NB4 (cell line): ENCODE measurements at places on chromosomes 5 and 9.

DNA sequence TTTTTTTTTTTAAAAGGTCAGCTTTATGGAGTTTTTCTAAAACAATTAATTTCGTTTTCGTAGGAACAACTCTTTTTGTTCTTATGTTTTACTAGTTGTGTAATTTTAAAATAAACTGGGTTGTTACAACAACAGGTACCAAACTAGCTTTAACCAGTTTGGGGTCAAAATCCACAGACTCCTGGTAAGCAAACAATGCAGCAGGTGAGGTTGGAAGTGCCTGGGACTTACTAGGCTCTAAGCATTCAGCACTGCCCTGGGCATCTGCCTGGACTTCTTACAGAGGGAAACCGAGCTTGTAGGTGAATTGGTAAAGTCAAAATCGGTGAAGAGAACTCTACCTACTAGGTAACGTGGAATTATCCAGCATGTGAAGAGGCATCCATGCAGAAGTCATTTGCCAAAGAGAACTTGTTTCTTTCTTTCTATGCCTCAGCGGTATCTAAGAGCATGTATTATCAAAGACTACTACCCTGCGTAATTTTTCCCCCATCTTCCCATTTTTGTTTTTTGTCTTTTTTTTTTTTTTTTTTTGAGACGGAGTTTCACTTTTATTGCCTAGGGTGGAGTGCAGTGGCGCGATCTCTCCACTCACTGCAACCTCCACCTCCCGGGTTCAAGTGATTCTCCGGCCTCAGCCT is 145.4 kb downstream of the KCTD16 start:
- DNase-seq = no peak

- no peak for DNase-seq
Measured at GRCh38 chr5:54194318-54194717, 116.1 kb downstream of the ARL15 start.

DNA sequence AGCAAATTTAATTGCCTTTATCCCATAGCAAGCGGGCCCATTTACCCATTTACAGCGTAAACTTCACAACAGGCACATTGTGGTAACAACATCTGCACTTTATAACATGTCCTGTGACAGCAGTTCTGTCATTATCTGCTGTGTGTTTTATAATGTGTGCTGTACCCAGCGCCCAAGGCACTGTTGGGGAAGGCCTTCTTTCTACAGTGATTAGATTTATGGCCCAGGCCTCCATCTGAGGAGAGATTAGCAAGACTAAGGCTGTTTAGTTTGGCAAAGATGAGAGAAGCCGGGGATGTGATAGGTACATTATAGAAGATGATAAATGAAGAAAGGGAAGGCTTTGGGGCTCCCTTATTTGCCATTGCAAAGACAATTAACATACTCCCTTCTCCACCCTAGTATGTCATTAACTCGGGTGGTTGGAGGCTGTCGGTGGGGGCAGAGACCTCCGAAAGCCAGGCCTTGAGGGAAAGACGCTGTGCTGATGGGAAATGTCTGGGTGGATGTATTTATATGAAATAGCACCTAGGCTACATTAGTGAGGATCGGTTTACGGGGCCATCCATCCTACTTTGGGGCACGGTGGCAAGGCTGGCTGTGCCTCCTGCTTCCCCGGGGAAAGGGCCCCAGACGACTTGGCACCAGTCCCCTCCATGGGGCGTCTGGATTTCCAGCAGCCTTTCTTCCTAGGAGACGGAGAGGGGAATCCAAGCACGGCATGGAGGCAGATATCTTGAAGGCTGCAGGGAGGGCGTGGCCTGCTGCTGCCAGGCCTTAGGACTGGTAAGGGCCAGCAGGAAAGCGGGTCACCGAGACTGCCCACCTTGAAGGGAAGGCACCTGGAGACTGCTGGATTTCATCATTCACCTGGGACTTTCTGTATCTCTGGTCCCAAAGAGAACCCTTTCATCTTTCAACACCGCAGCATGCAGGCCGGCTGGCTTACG is 64.3 kb upstream of the PTCH1 start:
- no peak for DNase-seq

GRCh38 chr9:105173306-105173705 is 71.1 kb upstream of the SLC44A1 start:
- no peak for DNase-seq

- DNase-seq = no peak
Measured at GRCh38 chr9:12503606-12504122, 189.5 kb upstream of the TYRP1 start.

DNA sequence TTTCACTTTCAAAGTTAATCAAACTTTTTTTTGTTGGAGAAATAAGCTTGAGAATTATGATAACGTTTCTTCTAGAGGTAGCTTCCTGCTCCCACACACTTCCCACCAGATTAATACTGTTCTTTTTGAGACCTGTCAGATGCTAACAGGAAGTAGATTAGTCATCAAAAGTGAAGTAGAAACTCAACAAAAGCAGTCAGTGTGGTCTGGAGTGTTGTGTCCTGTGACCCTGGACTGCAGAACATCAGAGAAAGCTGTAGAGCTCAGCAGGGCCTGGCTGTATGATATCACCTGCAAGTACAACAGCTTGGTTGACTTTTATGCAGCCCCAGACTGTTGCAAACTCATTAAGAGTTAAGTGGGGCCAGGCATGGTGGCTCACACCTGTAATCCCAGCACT is 495.7 kb upstream of the CYLC2 start:
- DNase-seq = peak; percentile 6

DNA sequence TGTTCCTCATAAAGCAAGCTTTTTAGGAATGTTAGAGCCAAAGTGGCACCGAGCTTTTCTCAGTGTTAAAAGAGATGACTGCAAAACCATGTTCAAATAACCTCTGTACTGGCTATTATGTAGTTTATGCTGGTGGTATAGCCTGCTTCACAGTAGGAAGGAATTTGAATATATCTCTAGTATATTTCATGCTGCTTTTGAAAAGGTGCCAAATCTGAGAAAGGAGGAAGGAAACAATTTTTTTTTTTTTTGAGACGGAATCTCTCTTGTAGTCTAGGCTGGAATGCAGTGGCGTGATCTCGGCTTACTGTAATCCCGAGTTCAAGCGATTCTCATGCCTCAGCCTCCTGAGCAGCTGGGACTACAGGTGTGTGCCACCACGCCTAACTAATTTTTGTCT is 13.5 kb downstream of the CREBRF start:
- no peak for DNase-seq

GRCh38 chr5:108311682-108312081 is 70.2 kb downstream of the FBXL17 start:
- DNase-seq = no peak

DNA sequence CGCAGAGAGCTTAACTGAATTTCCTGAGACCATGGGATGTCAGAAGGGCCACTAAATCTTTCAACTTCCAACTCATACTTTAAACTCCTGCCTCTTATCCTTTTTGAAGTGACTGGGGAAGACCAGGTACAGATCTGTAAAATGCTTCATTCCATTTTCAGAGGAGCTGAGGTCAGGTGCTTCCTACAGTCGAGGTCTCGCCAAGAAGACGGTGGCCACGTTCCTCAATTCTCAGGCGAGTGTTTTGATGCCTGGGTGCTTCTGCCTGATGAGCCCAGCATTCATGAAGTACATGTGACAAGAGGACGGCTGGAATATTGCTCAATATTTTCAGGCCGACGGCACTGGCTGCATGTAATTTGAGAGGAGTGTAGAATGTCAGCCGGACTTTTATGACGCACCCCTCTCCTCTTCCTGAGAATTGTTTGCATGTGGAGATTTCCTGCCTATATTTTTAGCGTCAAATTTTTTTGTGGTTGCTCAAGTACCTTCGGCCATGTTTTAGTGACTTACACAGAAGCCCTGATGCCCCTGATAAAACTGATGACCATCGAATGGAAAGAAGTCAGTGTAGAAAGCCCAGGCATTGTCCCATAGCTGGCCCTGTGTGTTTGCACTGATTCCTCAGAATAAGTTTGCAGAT is 38.8 kb upstream of the GLRX start:
- peak; percentile 88 for DNase-seq

- no peak for DNase-seq
Measured at GRCh38 chr5:58617241-58617640, 34.4 kb downstream of the RAB3C start.

DNA sequence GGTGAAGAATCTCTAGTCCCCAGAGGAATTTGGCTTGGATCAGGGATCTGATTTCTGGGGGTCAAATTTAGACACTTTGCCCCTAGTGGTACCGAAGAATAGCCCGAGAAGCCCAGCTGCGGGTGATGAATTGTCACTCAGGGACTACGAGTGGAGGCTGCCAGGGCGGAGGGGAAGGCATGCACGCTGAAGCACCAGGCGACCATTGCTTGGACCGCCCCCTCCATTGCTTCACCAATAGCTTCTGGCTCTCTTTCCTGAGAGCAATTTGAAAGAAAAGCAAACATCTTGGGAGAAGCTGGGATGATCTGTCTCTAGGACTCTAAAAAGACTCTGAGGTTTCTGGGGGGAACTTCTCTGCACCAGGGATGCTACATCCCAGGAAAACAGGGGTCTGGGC is 137.6 kb downstream of the CRB2 start:
- DNase-seq = no peak

DNA sequence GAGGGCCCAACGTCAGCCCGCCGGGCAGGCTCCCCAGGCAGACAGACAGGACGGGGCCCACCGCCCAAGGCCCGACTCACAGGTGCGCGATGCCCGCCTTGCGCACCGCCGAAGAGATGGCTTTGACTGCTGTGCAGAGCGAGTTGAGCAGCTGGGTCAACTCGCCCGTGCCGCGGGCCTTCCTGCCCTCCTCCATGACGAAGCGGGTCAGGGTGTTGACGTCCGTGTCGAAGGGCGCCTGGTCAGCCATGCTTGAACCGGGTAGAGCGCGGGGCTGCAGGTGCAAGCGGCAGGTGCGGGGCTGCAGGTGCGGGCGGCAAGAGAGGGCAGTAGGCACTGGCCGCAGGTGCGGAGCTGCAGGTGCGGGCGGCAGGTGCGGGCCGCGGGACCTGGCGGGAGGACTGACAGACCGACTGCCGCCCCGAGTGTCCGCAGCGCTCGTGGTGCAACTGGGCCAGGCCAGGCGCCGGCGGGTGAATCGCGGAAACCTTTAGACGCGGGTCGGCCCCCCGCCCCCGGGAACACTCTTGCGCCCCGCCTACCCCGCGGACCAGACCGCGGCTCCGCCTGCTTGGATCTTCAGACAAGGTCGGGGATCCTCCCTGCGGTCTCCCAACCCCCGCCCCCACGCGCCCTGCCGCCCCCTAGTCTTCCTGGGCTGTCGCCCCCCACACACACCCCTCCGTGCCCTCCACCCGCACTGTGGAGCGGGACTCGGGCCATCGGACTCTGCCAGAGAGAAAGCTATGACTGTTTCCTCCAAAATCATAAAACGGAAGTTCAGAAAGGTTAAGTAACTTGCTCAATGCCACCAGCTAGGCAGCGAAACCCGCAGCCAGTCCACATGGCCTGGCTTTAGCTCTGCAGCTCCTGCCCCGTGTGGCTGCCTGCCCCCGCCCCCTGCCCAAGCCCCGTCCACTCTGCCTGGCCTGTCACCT is at the start of gene FBP1:
FBP1 (minus strand) TSS at position 458 of the 938 bp plus-strand sequence; CDS start at position 250, 208 bp downstream.
- DNase-seq = peak; percentile 90

- DNase-seq = no peak
Measured at GRCh38 chr5:59428391-59428790, 465.1 kb downstream of the PDE4D start.

GRCh38 chr5:135308245-135308644 is 90.8 kb downstream of the MACROH2A1 start:
- no peak for DNase-seq

GRCh38 chr5:126351153-126351552 is 72.1 kb upstream of the GRAMD2B start:
- no peak for DNase-seq

DNA sequence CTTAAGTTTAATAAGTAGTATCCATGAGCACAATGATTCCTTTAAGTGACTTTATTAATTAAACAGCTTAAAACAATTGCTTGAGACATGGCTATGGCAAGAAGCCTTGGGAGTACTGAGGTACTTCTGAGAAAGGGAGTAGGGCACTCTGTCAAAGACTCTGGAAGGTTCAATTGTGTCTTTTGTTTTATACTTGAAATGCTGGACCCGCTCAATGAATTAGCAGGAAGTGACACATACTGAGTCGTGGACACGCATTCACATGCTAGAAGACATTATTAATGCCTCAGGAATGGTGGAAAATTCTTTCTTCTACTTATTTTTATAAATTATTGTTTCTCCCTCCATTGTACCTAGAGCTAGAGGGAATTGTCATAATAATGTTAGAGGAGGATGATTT is 347.3 kb upstream of the ZNF608 start:
- DNase-seq = no peak

DNA sequence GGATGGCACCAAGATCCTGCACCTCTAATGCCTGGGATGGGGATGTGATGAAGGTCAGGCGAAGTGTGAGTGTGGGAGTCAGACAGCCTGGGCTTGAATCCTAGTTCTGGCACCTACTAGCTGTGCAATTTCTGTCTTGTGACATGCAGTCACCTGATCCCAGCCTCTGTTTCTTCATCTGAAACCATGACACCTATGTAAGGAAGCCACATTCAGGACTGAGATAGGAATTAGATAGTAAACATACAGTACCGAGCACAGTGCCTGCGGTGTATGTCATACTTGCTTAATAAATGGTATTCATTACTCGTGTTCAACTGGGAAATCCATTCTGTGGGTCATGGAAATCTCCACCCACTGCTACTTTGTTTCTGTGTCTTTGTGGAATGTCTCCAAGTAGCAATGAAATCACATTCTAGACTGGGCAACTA is 140.6 kb upstream of the STC2 start:
- DNase-seq = no peak
